Left lung (tissue), 14 donors: ENCODE measurements at places on chromosomes 1 and 21.

DNA sequence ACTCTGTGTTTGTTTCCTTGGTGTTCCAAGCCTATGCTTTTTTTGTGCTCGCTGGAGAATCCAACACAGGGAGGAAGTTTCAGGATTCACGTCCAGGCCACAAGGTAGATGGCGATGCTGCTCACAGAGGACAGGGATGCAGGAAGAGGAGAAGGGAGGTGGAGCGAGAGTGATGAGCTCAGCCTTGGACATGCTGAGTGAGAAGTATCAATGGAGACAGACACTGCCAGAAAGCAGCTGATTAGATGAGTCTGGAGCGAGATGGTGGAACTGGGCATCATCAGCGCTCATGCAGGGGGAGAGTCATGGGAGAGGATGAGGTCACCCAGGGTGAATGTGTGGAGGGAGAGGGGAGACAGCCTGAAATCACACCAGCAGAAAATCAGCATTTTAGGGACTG, 110.0 kb downstream of the GLUL start:
- H3K27ac ChIP-seq, result no peak overlapping the region
- H3K36me3 ChIP-seq, result no peaks in the 10 kb centered on the region
- H3K4me3 ChIP-seq, result no peak overlapping the region
- H3K4me1 ChIP-seq, result no peaks in the 10 kb centered on the region
- no peaks in the 10 kb centered on the region for H3K27me3 ChIP-seq

- no peaks in the 10 kb centered on the region for H3K4me1 ChIP-seq
- H3K27ac ChIP-seq, result no peak overlapping the region
- no peak overlapping the region for H3K4me3 ChIP-seq
- no peaks in the 10 kb centered on the region for H3K36me3 ChIP-seq
- no peaks in the 10 kb centered on the region for H3K27me3 ChIP-seq
- DNase-seq, result no peak
Observed at GRCh38 chr21:18524097-18524880, 120.7 kb upstream of the TMPRSS15 start.

DNA sequence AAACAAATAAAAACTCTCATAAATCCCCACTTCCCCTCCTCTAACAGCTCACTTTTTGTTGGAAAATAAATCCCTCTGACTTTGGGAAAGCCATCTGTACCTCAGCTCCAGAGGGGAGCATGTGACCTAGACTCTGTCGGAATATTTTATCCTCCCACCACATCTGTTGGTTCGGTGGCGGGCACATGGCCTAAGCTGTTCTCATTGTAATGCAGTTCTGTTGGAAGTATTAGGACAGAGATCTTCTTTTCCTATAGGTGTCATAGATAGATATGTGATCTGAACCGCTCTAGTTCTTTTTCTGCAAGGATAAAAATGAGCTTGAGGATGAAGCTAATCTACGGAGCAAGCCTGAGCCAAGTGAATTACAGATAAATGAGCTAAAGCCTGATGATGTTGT, 50.5 kb upstream of the EPS8L3 start:
- H3K27me3 ChIP-seq, result no peaks in the 10 kb centered on the region
- H3K4me1 ChIP-seq, result peaks cover 44% of the 10 kb centered on the region
- no peaks in the 10 kb centered on the region for H3K36me3 ChIP-seq
- H3K27ac ChIP-seq, result no peak overlapping the region
- H3K4me3 ChIP-seq, result no peak overlapping the region
- DNase-seq, result no peak

- no peak for DNase-seq
- no peaks in the 10 kb centered on the region for H3K27me3 ChIP-seq
- no peak overlapping the region for H3K27ac ChIP-seq
Observed at GRCh38 chr1:236214761-236215160, 67.0 kb downstream of the ERO1B start.

DNA sequence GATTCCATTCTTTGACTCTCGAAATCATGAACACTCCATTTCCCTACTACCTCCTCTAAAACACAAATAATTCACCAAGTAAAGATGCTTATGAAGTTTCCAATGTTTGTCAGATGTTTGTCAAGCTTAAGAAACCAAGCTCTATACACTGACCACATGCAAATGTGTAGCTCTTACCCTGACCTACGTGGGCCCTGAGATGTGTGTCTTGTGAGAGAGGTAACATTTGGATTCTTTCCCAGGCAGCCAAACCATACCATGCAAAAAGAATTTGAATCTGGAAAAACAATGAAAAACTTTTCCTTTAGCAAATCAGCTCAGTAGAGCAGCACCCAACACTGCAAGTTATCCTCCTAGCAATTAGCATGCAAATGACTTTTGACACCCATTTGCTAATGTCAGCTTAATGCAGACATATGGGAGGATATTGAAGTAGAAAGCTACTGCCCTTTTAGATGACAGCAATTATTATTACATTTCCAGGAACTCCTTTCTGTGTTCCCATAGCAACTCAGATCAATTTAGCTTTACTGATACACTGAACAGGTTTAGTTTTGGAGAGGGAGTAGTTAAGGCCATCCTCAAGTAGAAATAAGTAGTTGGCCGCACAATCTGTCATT, 83.2 kb upstream of the RGS4 start:
- no peaks in the 10 kb centered on the region for H3K36me3 ChIP-seq
- no peak for DNase-seq
- H3K27ac ChIP-seq, result no peak overlapping the region
- H3K4me1 ChIP-seq, result no peaks in the 10 kb centered on the region
